ENCODE measurements at places on chromosomes 6 and 20.
A peak's percentile ranks its signal among the peaks of the same experiment; 100 is the strongest.

GRCh38 chr6:153963352-153963751 lies 75.7 kb upstream of the OPRM1 start:
- no peak for DNase-seq

GRCh38 chr6:45002390-45003105 lies 325.6 kb upstream of the RUNX2 start:
- DNase-seq = no peak

DNA sequence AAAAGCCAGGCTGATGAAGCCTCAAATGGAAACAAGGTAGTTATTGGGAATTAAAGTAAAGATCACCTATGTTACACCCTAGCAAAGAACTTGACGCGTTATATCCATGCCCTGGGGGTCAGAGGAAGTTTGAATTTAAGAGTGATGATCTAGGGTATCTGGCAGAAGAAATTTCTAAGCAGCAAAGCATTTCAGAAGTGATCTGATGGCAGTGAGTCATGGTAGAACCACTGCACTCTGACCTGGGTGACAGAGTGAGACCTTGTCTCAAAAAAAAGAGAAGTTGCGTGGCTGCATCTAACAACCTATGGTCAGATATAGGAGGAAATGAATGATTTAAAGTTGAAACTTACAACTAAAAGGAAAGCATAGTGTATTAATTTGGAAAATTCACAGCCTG lies 45.2 kb downstream of the SCP2D1 start:
- DNase-seq = no peak

DNA sequence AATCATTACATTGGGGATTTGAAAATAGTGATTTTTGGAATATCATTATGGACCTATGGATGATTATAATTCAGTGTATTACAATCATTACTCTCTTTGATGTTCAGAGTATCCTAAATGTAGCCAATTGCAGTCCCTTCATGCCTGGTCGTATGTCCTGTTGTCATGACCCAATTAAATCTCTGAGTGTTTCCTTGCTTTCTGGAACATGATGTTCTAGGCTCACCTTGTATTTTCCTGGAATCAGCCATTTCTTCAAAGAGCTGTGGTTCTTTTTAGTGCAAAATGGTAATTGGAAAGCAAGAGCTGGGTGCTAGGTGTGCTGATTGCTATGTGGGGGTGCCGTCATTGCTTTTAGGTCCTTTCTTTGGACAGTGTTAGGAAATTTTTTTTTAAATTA lies 100.7 kb upstream of the RNF24 start:
- DNase-seq = no peak

DNA sequence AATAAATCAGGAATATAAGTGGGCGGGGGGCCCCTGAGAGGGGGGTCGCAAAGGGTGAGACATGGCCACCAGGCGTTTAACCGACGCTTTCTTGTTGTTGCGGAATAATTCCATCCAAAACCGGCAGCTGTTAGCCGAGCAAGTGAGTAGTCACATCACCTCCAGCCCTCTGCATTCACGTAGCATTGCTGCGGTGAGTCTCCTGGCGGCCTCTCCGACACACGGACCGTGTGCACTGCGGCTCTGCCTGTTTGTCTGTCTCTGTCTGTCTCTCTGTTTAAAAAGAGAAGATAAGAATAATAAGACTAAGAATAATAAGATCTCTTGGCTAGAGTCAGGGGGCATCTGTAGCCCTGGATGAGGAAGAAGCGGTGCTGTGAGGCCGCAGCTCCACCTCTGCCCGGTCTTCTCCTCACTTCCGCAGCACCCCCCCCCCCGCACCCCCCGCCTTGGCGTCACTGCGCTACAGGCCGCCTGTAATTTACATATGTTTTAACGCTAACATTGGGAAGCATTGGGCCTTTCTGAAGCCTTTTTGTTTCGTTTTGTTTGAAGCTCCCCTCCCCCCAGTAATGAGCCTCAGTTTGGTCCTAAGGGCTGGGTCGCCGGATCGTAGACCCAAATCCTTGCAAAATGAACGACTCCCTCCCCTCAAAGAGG lies 993 bp downstream of the STX16 start:
- peak; percentile 81 for DNase-seq

DNA sequence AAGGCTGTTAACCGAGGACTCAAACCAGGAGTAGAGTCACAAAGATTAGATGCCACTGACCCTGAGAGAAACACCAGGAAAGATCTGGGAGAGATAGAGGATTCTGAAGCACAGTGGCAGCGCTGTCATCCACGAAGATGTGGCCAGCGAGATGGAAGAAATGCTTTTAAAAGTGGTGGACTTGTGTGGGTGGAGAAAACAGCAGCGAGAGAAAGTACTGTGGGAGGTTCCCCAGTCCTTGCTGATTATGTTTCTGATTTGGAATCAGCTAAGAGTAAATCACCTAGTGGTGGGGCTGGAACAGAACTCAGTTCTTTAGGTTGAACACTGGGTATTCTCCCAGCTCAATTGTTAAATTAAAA lies 435 bp upstream of the ZNF322 start:
- no peak for DNase-seq

- DNase-seq = peak; percentile 75
Measured at GRCh38 chr6:84773431-84774156, 9.2 kb upstream of the TBX18 start.

DNA sequence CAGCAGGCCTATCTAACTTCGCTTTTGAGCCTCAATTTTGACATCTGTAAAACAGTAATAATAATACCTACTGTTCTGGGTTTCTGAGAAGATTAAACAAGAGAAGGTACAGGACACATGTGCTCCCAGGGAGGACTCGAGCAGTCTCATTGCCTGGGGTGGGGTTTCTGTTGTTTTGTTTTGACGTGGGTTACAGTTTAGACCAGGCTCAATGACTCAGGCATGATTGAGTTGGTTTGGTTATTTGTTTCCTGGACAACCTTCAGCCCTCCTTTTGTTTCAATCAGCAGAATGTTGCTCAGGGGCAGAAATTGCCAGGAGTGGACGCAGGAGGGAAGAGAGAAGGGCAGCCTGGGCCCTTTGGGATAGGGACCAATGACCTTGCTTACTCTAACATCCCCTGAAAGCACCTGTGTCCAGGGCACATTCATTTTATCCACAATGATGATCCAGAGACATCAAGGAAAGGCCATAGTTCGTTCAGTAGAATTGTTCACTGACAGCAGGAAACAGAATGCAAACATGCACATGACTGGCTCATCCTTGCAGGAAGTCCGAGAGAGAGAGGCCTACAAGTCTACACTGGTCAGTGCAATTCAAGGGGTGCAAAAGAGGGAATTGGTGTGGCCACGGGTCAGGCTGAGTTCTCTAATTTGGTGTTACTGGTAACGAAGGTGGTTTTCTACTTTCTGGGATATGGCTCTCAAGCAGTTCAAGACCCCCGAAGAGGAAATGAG lies 74.5 kb upstream of the MRPS10 start:
- no peak for DNase-seq

- no peak for DNase-seq
Measured at GRCh38 chr6:159059141-159059540, 14.3 kb upstream of the TAGAP start.

- DNase-seq = peak; percentile 82
Measured at GRCh38 chr20:815914-816606, 17.5 kb upstream of the FAM110A start.

DNA sequence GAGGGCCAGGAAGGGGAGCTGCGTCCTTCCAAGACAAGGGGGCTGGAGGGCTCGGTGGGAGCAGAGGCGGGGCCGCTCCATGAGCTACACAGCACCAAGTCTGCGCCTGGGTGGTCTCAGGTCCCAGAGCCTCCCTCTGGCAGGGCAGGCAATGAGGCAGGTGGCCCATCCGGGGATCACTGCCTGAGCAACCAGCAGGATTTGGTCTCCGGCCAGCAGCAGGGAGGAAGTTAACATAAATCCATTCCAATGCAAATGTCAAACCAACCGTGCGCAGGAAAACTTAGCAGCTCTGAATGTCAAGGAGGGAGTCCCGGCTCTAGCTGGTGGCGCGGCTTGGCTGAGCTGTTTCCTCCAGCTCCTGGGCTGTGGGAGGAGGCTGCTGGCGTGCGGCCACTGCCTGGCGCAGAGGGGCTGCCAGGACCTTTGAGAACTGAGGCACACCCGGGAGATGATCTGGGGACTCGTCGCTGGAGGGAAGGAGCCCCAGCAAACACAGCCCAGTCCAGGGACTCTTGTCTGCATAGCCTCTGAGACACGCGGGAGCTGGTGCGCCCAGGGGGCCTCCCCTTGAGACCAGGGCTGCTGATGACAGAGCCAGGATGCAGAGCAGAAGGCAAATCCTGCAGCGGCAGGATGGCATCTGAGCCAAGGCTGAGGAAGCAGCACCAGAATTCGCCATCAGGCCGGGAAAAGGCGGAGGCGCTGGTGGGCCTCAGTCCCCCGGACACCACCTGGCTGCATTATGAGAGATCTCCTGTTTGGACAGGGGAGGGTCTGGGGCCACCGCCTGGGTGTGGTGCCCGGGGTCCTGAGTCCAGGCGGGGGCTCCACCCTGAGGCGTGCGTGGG lies 33.1 kb upstream of the CHRNA4 start:
- no peak for DNase-seq

DNA sequence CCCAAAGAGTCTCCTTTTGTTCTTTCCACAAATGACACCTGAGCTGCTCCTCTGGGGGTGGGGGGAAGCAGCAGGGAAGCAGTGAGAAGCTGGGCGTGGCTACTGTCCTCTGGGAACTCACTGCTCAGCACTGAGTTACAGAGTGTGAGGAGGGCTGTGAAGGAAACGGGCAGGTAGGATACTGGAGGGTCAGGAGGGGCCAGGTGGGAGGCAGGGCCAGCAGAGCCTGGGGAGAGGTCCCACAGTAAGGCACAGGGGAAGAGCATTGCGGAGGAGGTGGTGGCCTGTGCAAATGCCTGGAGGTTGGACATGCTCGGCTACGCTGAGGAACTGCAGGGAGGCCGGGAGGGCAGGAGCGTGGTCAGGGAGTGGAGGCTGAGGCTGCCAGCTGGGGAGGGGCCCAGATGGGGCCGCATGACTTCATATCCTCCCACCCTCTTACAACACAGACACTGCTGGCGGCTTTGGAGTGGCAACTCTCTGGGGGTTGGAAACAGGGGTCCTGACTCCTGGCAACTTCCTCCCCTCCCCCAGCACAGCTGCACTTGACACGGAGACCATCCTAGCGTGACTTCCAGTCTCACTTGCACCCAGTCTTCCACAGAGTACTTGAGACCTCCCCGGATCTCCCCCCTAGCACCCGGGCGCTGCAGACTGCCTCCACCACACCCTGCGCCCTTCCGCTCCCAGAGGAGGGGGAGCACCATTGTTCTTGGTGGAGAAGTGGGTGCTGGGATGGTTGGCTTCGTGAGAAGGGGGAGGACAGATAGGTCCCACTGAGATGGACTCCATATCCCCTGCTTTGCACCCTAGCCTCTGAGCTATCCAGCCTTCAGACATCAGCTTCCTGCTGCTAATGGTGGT lies 34.2 kb downstream of the RBM38 start:
- DNase-seq = peak; percentile 59

GRCh38 chr6:108958900-108959770 lies 110.9 kb downstream of the ARMC2 start:
- no peak for DNase-seq

DNA sequence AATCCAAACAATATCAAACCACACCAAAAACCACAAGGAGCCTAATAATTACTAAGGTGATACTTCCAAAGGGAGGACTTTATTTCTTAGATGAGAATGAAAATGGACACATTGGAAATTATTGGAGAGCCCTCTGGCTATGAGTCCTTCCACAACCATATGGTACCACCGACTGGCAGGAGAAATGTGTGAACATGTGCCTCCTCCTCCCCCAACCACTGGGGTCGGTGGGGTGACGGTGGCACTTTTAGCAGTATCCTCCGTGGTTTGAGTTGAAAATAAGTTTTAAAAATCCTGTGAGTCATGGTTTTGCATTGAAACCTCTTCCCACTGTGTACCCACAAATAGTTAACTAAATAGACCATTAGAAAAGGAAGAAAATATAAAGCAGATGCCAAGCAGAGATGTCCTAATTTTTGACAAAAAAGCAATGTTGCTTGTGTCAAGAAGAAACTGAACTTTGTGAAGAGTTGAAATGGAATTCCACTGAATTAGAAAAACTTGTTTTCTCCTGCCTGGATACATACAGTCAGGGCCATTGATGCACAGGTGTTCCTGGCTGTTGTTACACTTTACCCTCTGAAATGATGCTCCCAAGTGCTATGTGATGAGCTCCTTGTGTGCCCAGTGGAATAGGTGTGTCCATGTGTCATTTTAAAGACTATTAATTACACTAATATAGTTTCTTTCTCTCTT lies 3.2 kb downstream of the EDN1 start:
- DNase-seq = no peak
